ENCODE measurements at places on chromosomes 1 and 21. TPM values are rescaled to one million over a fixed set of nuclear protein-coding genes. Genes with fewer than 3 reads are reported as not detected.

- peak overlapping the region; percentile 80 for H3K27ac ChIP-seq
- H3K36me3 ChIP-seq, result no peaks in the 10 kb centered on the region
- peak overlapping the region; percentile 77 for H3K4me3 ChIP-seq
- H3K4me1 ChIP-seq, result peaks cover 18% of the 10 kb centered on the region
Measured at GRCh38 chr1:16913833-16914662, 7.7 kb upstream of the CROCC start.

GRCh38 chr1:75632350-75632949 is 21.5 kb upstream of the SLC44A5 start:
- H3K27me3 ChIP-seq, result peaks cover 20% of the 10 kb centered on the region
- H3K4me1 ChIP-seq, result no peaks in the 10 kb centered on the region
- H3K27ac ChIP-seq, result no peak overlapping the region
- H3K36me3 ChIP-seq, result no peaks in the 10 kb centered on the region

DNA sequence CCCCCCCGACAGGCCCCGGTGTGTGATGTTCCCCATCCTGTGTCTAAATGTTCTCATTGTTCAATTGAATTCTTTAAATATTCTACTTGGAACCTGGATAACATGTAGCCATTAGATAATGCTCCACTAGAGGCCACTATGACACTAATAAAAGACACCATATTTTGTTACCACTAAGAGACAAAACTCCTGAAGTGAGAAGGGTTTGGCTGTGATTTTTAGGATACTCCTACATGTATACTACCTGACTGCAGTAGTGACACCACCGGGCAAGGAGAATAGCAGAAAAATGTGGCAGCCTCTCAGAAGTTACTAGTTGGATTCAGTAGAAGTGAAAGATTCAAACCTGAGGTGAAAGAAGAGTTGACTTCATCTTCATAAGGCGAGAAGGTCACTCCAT is 36.0 kb downstream of the F5 start:
- H3K27ac ChIP-seq, result no peak overlapping the region
- DNase-seq, result peak; percentile 70
- H3K4me1 ChIP-seq, result no peaks in the 10 kb centered on the region
- H3K4me3 ChIP-seq, result no peak overlapping the region

GRCh38 chr1:9151328-9151860 is 22.5 kb upstream of the GPR157 start:
- no peak overlapping the region for H3K4me3 ChIP-seq
- no peak for DNase-seq
- H3K4me1 ChIP-seq, result no peaks in the 10 kb centered on the region

DNA sequence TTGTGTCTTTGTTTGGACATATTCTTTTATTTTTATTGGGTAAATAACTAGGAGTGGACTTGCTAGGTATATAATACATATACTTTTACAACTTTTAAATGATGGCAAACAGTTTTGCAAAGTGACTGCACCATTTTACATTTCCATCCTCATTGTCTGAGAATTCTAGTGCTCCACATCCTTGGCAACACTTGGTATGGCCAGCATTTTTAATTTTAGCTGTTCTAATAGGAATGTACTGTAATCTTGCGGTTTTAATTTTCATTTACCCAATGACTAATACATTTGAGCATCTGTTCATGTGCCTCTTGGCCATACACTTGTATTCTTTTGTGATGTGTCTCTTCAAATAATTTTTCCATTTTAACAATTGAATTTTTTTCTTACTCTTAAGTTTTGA is 37.0 kb upstream of the ATP6V1G3 start:
- DNase-seq, result peak; percentile 74
- no peak overlapping the region for H3K27ac ChIP-seq
- peaks cover 6% of the 10 kb centered on the region for H3K4me1 ChIP-seq
- no peak overlapping the region for H3K4me3 ChIP-seq

DNA sequence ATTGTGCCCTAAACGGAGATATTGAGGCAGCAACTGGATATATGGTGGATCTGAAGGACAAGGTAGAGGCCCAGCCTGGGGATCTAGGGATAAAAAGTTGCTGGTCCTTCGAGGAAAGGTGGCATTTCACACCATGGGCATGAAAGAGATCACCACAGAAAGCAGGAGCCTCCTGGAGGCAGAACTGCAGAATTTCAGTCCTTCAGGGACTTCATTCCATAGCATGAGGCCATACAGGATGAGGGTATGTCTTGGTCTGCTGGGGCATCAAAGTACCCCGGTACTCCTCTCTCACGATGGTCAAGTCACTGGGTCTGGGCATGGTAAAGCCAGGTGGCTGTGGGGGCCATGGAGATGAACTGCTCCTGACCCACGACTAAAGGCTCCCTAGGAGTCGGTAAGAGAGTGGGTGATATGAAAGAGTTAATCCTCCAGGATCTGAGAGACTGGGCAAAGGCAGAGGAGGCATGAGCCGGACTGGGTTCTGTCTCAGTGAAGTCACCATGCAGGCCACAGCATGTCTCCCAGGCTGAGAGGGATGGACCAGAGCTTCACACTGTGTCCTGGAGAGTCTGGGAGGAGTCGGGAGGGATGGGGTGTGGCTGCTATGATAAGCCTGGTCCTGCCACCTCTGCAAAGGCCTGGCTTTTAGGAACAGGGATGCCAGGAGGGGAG is 5.8 kb upstream of the SPRR5 start:
- no peaks in the 10 kb centered on the region for H3K36me3 ChIP-seq
- H3K4me1 ChIP-seq, result peaks cover 20% of the 10 kb centered on the region
- H3K27me3 ChIP-seq, result no peaks in the 10 kb centered on the region
- no peak overlapping the region for H3K27ac ChIP-seq
- no peak overlapping the region for H3K4me3 ChIP-seq
- DNase-seq, result peak; percentile 75

DNA sequence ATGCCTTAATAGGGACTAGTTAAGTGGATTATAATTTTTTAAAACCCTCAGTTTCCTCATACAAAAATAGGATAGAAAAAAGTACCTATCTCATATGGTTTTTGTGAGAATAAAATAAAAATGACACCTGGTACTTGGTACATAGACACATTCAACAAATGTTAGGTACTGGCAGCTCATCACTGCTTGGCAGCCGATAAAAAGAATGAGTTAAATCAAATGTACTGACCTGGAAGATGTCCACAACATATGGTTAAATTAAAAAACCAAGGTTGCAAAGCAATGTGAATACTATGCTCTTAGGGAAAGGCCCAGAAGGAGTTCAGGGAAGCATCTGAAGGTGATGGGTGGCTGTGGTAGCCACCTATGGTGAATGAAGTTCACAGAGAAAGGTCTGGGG is 64.9 kb upstream of the SMYD2 start:
- DNase-seq, result no peak
- no peaks in the 10 kb centered on the region for H3K27me3 ChIP-seq
- no peak overlapping the region for H3K4me3 ChIP-seq
- no peaks in the 10 kb centered on the region for H3K36me3 ChIP-seq
- H3K27ac ChIP-seq, result no peak overlapping the region

GRCh38 chr1:56378341-56379070 is 200.9 kb downstream of the PLPP3 start:
- peaks cover 14% of the 10 kb centered on the region for H3K4me1 ChIP-seq
- no peak overlapping the region for H3K4me3 ChIP-seq
- DNase-seq, result no peak
- no peaks in the 10 kb centered on the region for H3K27me3 ChIP-seq
- H3K27ac ChIP-seq, result no peak overlapping the region

DNA sequence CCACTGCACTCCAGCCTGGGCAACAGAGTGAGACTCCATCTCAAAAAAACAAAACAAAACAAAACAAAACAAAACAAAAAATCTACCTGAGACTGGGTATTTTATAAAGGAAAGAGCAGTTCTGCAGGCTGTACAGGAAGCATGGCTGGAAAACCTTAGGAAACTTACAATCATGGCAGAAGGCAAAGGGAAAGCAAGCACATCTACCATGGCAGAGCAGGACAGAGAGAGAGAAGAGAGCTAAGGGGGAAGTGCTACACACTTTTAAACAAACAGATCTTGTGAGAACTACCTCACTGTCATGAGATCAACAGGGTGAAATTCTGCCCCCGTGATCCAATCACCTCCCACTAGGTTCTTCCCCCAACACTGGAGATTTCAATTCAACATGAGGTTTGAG is 198.3 kb upstream of the SAMSN1 start:
- no peaks in the 10 kb centered on the region for H3K27me3 ChIP-seq
- H3K36me3 ChIP-seq, result no peaks in the 10 kb centered on the region
- no peak for DNase-seq
- H3K4me1 ChIP-seq, result peaks cover 17% of the 10 kb centered on the region
- H3K4me3 ChIP-seq, result no peak overlapping the region

GRCh38 chr21:44614161-44614631 is 2.3 kb downstream of the KRTAP10-8 start:
- no peaks in the 10 kb centered on the region for H3K36me3 ChIP-seq
- H3K4me3 ChIP-seq, result no peak overlapping the region
- peaks cover 69% of the 10 kb centered on the region for H3K27me3 ChIP-seq

- H3K4me1 ChIP-seq, result peaks cover 22% of the 10 kb centered on the region
- H3K27me3 ChIP-seq, result no peaks in the 10 kb centered on the region
- no peak overlapping the region for H3K4me3 ChIP-seq
- no peak for DNase-seq
- H3K27ac ChIP-seq, result no peak overlapping the region
Measured at GRCh38 chr1:40984066-40984465, 4.6 kb downstream of the CTPS1 start.

DNA sequence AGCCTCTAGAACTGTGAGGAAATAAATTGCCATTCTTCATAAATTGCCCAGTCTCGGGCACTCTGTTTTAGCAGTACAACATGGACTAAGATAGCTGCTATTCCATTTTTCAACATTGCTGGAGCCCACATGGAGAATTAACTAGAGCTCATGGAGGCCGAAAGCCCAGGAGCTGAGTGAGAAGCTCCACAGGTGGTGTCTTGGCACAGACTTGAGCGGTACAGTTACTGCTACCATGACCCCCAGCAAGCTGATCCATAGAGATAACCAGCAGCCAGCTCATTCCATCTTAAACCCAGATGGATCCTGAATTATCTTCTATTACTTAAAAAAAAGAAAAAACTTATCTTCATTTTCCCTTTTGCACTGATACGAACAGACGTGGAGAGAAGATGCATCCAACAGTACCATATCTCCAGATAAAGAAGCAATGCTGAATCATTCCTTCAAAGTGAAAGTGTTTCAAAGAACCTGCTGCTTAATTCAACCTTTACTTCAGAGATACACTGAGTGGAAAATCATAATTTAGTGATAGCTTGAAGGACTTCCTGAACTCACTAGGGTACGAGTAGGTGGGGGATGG is 115.1 kb downstream of the SETD4 start:
- no peaks in the 10 kb centered on the region for H3K27me3 ChIP-seq
- no peak overlapping the region for H3K4me3 ChIP-seq
- DNase-seq, result no peak
- no peak overlapping the region for H3K27ac ChIP-seq
- no peaks in the 10 kb centered on the region for H3K4me1 ChIP-seq

- no peak for DNase-seq
- H3K4me3 ChIP-seq, result no peak overlapping the region
- no peak overlapping the region for H3K27ac ChIP-seq
- no peaks in the 10 kb centered on the region for H3K27me3 ChIP-seq
Measured at GRCh38 chr21:35357041-35357780, 308.1 kb upstream of the RUNX1 start.

DNA sequence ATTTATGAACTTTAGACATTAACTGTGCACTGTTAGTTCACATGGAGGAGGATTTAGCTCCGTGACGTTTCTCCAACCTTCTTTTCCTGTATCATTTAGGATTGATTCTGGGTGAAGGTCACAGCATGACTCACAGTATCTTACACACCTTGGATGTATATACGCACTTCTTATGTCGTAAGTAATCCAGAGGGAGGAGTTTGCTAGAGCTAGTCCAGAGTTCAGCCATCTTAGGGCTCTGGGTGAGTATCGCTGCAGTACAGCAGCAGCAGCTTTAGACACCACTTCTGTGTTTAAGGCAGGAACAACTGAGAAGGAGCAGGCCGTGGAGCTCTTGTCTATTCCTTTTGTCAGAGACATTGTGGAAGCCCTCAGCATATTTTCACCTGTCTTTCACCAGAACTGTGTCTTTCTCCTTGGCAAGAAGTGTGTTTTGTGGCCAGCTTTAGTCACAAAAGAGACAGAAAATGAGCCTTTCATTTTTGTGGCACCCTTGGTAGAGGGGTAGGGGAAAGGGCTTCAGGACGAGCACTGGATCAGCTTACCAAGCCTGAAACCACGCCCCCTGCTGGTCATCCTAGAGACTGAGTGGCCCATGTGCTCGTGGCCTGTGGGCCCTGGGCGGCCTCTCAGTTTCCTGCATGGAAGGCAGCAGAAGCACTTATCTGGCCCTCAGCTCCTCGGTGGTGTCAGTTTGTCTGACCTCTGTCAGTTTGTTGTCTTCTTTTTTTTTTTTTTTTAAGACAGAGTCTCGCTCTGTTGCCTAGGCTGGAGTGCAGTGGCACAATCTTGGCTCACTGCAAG is 64.0 kb downstream of the ADARB1 start:
- no peaks in the 10 kb centered on the region for H3K27me3 ChIP-seq
- peaks cover 18% of the 10 kb centered on the region for H3K4me1 ChIP-seq
- no peak overlapping the region for H3K27ac ChIP-seq
- DNase-seq, result peak; percentile 77
- no peaks in the 10 kb centered on the region for H3K36me3 ChIP-seq

DNA sequence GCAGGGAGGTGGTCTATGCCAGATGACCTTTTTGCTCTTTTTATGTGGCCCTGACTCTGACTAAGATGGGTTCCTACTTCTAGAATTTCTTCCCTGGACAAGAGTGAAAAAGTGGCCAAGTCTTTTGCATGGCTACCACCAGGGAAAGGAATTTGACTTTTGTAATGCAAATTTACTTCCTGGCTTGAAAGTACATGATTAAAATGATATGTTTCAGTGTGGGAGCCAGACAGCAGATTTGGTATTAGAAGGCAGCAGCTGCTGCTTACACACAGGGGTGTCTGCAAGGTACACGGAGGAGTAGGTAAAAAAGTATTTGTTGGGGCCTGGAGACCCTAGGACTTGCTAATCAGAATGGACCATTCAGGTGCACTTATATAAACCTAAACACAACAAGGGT is 78.4 kb downstream of the KCND3 start:
- no peak overlapping the region for H3K4me3 ChIP-seq
- peaks cover 71% of the 10 kb centered on the region for H3K27me3 ChIP-seq
- H3K4me1 ChIP-seq, result no peaks in the 10 kb centered on the region
- no peak overlapping the region for H3K27ac ChIP-seq
- DNase-seq, result no peak

DNA sequence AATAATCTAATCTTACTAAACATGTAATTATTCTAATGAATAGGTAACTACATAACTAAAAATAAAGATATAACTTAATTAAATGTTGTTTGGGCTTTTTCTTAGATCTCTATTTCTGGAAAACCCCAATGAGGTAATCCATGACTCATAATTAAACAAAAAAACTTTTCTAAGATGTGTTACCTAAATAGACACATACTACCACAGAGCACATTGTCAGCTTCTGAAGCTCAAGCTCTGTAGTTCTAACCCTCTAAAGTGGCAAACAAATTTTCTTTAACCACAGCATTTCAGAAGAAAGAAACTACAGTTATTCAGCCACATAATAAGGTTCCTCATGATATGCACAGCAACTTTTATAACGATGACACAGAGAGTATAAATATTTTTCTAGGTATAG is 4.2 kb downstream of the OR6K3 start:
- no peak overlapping the region for H3K27ac ChIP-seq
- no peak overlapping the region for H3K4me3 ChIP-seq
- peaks cover 6% of the 10 kb centered on the region for H3K4me1 ChIP-seq

Gene NBPF4
- total RNA-seq, result not detected

Gene ASTN1
- not detected for total RNA-seq

Gene VWA5B1
- total RNA-seq, result not detected

Gene E2F2
- 0.89 TPM for total RNA-seq

Gene ST6GALNAC5
- 2.1 TPM for total RNA-seq

Gene DYRK3
- total RNA-seq, result 58.5 TPM

Gene HES3
- total RNA-seq, result not detected

Gene ECM1
- total RNA-seq, result 1.7 TPM

Gene NBPF3
- total RNA-seq, result 6.5 TPM

Gene RGS5
- total RNA-seq, result 12.9 TPM

Gene ILF2
- total RNA-seq, result 348 TPM

Gene BEST4
- total RNA-seq, result 0.49 TPM

Gene DBT
- 11.0 TPM for total RNA-seq
